ENCODE measurements at places on chromosomes 11 and 22.

GRCh38 chr11:6321356-6321755, 1.1 kb upstream of the CAVIN3 start:
- no peak for DNase-seq

DNA sequence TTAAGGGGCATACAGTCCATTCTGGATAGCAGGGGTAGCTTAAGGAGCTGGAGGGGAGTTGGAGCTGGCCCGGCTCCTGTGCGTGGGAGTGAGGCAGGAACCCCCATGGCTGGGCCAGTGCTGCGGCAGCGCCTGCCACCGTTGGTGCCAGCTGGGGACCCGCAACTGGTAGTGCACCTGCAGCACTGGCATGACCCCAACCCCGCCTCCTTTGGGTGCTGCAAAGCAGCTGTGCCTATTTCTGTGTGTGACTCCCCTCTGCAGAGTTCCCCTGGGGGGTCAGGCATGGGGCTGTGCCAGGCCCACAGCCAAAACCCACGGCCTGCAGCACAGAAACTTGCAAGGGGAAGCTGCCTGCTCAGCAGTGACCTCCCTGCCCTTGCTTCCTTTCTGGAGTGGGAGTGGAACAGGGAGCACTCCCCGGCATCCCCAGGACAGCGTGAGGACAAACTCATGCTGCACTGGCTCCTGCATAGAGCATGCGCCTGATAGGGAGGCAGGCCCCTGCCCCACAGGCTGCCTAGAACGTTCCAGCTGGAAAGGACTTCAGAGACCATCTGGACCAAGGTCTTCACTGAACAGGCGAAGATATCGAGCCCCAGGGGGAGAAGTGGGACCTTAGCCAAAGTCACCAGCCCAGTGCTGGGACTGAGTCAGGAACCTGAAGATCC, 26.2 kb upstream of the RAB1B start:
- no peak for DNase-seq

DNA sequence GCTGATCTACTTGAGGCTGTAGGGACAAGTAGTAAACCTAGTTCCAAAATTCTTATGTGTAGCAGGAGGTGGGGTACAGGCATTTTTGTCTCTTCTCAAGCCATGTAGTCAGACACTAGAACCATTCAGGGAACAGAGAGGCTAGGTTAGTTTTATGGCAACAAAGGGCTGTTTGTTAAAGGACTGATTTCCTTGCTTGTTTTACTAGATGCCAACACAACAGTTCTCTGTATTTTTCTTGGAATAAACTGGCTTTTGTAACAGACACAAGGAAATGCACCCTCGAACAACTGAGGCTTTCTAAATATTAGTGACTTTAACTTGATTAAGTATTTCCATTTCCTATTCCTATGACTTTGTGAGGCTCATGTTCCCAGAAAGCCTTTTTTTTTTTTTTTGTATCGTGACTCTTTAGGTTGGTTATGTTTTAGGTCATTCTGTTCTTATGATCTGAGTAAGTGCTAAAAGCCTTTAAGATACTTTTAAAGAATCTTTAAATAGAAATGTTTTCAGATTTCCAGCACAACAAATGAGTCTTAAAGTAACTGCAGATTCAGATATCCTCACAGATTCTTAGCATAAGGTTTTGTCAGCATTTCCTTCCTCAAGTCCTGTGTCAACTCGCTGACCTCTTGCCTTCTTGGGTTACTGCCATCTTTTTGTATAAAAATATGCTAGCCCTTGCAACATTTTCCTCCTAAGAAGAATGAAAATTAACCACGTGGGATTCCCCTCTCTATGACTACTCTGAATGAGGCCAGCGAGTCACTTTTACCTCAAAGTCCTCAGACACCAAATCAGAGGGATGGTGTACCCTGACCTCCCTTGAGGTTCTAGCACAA, 92.5 kb downstream of the CCDC83 start:
- no peak for DNase-seq

GRCh38 chr11:47361419-47361818, 8.9 kb upstream of the MYBPC3 start:
- no peak for DNase-seq

DNA sequence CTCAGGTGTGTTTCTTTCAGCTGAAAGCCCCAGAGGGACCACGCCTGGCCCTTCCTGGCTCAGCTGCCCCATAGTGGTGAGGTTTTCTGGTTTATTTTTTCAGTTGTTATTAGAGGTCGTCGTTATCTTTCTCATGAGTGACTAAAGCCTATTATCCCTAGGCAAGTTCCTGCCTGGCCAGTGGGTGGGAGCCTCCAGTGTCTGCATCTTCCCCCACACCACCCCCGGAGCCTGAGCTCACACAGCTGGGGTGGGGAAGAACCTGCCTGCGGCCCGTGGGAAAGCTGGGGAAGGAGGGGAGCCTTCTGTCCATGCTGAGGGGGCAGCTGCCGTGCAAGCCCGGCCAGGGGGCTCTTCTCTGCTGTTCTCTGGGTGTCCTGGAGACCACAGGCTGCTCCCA, 24.3 kb upstream of the PPFIA1 start:
- DNase-seq, result no peak

GRCh38 chr11:130449310-130449990, 1.0 kb downstream of the ADAMTS15 start:
- DNase-seq, result no peak

GRCh38 chr22:36185828-36186624, 15.6 kb downstream of the APOL4 start:
- no peak for DNase-seq

DNA sequence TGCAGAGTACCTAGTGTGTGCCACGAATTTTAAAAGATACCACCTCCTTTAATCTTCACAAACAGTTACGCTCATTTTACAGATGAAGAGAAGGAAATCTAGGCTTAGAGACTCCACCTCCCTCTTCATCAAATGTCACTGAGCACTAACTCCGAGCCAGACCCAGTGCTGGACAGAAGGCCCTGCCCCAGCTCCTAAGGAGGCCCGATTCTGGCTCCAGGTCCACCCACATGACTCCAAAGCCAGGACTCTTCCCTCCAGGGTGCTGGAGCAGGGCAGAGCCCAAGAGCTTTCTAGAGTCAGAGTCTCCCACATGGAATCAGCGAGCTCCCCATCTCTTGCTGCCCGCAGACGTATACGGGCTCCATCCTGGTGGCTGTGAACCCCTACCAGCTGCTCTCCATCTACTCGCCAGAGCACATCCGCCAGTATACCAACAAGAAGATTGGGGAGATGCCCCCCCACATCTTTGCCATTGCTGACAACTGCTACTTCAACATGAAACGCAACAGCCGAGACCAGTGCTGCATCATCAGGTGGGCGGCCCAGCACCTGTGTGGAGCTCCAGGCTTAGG, 27.6 kb downstream of the MYO7A start:
- no peak for DNase-seq

DNA sequence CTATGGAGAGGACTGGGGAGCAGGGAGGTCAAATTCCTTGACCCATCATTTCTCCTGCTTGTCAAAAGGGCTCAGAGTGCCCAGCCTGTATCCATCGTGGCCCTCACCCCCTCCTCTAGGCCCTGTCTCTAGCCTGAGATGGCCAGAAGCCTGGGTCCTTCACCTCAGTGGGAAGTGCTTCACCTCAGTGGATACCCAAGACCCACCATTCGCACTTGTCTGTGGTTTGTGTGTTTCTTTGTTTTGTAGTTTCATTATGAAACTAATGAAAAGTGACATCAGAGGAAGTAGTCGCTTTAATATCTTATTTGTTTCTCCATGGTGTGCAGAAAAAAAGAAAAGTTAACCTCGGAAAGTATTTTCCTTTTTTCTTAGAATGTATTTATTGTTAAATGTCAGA, 194.0 kb upstream of the CADM1 start:
- no peak for DNase-seq

- DNase-seq, result no peak
Observed at GRCh38 chr11:47348859-47349258, 3.6 kb downstream of the MYBPC3 start.

GRCh38 chr11:72711141-72711540, 36.9 kb upstream of the PDE2A start:
- DNase-seq, result no peak

GRCh38 chr11:126433989-126434949, 78.8 kb downstream of the ST3GAL4 start:
- DNase-seq, result no peak

DNA sequence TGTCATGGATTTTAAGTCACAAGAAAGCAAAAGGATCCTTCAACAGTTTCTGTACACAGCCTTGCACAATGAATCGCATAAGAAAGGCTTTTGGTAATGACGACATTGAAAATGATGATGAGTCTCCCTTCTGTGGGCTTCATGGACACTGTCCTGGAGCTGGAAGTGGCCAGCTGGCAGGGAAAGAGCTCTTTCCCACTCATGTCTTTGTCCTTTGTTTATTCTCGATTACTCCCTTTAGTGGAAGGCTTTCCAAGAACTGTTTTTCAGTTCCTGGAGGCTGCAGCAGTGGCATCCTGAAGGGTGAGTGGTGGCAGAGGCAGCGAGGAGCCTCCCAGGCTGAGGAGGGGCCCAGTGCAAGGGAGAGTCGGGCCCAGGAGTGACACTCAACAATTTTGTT, 505.2 kb downstream of the NTM start:
- no peak for DNase-seq

DNA sequence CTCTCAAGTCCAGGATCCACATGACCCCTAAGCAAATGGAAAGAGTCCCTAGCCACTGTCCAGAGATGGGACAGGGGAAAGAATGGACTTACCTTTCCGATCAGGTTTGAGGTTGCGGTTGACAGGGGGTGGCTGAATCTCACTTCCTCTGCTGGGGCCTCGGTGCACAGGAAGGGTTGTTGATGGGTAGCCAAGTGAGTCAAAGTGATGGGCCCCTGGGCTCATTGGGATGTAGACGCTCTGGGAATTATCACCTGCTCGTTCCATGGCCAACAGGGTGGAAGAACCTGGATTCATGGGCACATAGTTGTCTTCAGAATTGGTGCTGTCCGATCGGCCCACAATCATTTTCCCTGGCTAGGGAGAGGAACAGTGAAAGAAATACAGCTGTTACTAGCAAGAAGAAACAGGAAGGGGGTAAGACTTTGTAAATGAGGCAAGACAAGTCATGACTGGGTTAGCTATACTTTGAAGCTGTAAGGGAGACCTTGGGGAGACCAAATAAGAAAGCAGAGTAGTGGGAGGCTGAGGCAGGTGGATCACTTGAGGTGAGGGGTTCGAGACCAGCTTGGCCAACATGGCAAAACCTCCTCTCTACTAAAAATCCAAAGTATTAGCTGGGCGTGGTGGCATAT, 34.7 kb downstream of the USP35 start:
- no peak for DNase-seq

- no peak for DNase-seq
Observed at GRCh38 chr11:69463181-69463994, 18.1 kb upstream of the LINC01488 start.

GRCh38 chr11:35618497-35619115, 346 bp downstream of the FJX1 start:
- no peak for DNase-seq

DNA sequence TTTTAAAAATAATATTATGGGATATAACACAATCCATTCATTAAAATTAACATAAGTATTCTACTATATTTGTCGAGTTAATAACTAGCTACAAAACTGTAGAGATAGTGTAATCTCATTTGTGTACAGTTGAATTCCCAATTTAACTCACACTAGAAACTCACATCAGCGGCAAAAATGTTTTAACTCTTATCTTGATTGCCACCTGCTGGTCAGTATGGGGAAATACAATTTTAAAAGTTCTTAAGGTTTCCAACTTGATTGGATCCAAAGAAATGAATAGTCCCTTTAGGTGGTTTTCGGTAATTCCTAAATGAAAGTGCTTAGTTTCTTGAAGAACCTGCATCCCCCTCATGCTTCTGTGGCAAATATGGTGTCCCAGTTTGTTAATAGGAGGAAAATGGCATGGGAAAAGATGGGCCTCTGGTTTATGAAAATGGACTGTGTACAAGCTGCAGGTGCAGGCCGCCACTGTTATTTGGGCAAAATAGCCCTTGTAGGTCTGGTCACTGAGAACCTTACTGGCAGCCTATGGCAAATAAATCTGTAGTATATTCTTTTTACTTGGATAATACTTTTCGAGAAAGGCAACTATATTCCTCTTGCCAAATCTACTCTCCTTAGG, 33.7 kb upstream of the SLC17A6 start:
- DNase-seq, result no peak

DNA sequence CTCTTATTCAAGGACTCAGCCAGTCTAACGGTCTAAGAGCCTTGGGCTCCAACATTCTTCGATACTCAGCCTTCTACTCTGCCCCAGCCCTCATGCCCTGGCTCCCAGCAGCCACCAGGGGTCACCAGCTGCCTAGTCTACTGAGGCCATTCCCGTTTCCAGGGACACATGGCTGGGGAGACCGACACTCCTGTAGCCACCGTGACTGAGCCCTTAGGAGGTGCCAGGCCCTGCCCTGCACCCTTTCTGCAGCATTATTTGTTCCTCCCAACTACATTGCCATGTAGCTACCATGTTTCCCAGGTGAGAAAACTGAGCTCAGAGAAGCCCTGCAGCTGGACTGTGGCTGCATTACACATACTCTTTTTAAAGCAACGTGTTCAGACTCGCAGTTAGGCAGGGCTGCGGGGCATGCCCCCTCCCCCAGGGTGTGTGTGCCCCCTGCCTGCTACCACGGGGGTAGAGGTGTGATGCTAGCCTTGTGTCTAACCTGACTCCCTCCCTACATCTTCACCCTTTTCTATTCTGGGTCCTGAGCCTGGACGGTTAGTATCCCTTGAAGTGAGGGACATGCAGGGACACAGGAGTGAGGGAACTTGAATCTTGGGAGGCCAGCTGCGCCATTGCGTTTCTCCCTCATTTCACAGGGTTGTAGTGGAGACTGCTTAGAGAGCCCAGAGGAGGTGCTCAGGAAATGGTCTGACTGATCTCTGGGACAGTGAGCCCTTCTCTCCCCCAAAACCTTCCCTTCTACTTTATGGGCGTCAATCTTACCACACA, 17.5 kb downstream of the ATG16L2 start:
- peak; percentile 78 for DNase-seq

GRCh38 chr22:37070744-37071143, 19.2 kb downstream of the KCTD17 start:
- DNase-seq, result no peak

DNA sequence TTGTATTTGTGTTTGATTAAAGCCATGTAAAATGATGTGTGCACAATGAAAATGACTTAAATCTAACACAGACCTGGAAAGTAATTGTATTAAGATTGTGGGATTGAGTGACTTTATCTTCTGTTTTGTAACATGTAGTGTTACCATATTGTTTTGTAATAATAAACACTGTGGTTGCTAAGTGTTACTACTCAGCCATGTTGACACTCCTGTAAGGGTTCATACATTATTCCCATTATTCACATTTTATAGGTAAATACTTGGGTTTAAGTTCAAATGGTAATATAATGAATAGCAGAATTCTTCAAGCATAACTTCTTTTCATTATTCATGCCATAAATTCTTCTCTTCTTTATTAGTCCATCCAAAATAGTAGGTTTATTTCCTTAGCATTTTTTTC, 69.0 kb downstream of the ZC3H12C start:
- no peak for DNase-seq

DNA sequence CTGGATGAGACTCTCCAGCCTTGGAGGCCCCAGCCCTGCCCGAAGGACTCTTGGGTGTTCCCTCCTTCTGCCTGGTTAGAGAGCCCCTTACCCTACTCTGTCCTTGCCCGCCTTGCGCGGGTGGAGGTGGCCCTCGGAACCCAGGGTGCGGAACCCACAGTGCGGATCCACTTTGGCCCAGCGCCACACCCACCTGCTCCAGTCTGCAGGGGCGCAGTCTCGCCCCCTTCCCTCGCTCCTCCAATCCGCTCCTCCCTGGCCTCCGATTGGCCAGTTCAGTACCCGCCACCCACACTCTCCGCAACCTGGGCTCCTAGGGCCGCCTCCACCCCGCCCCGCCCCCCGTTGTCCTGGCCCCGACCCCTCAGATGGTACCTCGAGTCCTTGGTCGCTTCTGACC, 2.4 kb downstream of the CAPN1 start:
- no peak for DNase-seq

GRCh38 chr22:46737105-46737975, 712 bp downstream of the CERK start:
- DNase-seq, result no peak
